Large intestine (tissue), 12 donors: ENCODE measurements at places on chromosomes 6 and 20.

- no peak for DNase-seq
These were observed 108.5 kb downstream of the MAP3K4 start for GRCh38 chr6:161100072-161100471.

DNA sequence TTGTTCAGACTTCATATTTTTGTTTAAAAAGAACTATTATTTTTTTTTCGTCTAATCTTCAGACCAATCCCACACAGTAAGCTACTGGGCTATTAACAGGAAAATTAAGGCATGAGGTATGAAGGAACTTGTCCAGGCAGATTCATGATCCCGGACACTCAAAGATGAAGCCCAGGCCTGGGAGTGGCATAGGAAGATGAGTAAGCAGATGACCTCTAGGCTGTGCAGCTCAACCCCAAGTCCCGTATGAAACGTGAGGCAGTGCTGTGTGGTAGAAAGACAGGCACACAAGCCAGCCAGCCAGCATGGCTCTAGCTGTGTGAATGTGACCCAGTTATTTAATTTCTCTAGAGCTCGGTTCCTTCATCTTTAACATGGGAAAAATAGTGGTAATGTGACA, 231.9 kb downstream of the CLIC5 start:
- no peak for DNase-seq

DNA sequence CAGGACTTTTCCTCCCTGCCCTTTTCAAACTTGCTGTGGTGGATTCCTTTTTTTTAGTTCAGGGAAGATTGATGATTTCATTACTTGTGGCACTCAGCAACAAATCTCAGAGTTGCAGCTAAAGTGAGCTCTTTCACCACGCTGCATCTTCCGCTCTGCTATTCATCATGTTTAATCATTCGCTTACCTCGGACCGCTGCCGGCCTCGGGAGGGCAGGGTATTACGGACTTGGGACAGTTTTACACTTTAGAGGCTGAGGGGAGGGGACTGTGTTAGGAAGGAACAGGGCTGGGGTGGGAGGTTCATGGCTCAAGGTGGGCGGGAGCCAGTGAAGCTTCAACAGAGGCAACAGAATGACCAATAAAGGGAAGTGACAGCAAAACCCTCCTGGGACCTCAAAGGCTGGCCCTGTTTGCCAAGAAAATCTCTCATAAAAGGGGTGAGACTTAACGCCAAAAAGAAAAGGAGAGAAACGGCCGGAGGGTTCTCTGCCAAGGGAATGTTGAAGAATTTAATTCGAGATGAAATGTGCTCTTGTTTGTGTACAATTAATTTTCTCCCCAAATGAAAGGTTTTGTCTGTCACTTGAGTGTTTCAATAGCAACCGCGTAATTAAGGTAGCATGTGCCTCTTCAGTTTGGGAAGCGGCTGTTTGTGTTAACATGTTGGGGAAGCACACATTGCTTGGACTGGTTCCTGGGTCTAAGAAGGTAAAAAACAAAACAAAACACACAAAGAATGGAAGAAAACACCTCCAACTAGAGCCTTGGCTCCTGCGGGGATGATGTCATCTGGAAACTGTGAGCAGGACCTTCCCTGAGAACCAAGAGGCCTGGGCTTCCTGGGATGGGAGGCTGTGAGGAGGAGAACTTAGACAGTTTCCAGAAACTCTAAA, 72.5 kb upstream of the SULF2 start:
- DNase-seq: no peak

DNA sequence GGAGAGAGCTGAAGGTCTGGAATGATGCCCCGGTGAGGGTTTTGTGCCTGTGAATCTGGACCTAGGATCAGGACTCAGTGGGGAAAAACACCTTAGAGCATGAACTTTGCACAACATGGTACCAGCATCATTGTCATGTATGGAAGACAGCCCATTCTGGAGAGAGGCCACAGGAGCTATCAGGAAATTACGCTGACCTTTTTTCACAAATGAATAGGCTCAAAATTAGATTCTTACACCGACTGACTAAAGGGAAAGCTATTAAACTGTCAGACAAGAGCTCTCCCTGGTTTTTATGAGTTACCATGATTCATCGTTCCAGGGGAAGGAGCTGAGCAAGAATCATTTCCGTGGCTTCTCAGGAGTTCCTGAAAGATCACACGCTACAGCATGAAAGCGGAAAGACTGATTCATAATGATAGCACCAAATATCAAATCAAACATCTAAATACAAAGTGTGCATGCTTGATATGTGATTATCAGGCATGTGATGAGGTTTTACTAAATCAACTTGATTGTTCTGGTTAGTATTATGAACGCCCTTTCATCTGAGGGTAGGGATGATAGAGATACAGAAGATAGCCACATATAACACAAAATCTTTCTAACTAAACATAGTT, 224.9 kb upstream of the SMLR1 start:
- no peak for DNase-seq

DNA sequence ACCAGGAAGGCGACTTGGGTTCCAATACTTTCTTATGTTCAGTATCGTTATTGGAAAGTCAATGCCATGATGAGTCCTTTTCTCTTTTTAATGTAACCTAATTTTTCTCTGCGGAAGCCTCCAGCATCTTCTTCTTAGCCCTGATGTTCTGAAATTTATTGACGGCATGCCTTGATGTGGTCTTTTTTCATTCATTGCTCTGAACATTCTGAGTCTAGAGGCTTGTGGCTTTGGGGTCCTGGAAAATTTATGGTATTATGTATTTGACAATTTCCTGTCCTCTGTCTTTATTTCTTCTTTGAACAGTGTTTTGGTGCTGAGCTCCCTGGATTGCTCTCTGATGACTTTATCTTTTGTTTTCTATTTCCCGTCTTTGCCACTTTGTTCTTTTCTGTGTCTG, 28.7 kb upstream of the MAS1 start:
- DNase-seq: no peak

DNA sequence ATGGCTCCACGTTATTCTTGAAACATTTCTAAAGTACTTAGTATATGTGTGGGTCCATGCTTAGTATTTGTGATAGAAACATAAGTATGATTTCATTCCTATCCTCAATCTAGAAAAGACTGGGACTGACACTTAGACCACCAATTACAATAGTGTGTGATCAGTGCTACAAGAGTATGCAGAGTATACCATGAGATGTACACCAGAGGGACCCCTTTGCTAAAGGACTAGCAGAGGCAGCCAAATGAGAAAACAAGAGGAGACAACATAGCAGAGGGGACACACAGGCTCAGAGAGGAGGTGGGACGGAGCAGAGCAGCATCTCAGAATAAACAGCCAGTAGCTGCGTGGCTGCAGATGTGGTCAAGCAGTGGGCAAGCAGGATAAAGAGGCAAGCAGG, 21.0 kb downstream of the RMND1 start:
- DNase-seq: no peak

DNA sequence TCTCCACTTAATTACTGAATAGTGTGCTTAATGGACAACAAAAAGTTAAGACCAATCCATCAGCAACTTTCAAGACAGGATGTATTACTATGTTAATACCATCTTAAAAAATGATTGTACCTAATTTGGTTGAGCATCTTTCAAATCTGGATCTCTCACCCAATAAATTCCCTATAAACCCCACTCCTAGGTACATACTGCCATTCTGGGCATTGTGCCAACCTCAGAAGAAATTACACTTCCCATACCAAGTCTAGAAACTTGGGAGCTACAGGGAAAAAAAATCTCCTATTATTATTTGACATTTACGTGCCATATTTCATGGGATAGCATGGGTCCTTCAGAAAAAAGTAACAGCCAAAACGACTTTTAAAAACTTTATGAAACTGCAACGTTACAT, 5.1 kb downstream of the SYNCRIP start:
- DNase-seq: no peak

DNA sequence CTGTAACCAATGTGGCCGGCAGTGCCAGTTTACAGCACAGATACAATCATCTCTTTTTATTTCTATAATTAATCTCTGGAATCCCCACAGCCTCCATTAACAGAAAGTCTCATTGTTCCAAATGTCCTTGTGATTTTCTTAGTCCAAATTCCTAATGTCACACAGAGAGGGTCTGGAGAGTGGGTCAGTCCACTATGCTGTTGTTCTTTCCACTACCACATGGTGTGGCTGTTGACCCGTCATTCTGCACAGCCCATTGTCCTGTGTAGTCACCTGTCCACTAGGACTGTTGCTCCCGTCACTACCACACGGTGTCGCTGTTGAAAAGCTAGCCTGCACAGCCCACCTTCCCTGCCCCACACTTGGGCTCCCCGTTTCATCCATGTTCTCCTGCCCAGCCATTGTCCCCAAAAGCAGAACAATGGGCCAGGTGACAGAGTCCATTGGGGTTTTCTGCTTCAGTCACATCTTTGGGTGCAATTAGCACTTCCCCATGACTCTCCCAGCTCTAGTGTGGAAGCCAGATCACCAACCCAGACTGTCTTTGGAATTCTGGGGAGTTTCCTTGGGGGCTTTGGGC, 8.6 kb upstream of the LBP start:
- no peak for DNase-seq

DNA sequence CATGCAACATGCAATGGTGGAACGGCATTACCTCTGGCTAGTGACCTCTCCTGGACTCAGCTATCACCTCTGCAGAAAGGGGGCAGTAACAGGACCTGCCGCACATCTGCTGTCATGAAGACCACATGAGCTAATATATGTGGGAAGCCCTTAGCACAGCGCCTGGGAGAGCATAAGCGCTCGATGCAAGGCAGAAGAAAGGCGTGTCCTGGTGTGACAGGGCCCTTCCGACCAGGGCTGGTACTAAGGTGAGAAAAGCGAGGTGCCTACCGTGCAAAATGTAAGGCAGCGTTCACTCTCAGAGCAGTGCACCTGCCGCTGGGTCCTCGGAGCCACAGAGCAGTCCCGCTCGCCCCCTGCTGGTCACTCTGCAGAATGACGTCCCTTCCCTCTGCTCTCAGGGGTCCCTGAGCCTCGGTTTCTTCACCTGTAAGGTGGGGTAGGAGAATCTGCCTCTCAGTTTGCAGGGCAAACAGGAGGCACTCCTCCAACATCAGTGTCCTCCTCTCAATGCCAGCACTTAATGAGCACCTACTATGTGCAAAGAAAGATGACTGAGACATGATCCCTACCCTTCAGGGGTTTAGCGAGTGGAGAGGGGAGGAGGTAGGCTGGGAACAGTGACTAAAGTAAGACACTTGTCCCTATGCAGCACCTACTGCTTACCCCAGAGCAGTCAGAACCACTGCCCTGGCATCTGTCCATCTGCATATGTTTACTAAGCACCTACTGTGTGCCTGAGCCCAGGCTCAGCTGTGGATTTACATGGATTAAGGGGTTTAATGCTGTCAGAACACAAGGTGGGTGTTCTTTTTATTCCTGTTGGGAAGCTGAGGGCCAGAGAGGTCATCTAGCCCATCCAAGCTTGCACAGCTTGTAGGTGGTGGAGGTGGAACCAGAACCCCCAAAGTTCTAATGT, 41.1 kb upstream of the PTGIS start:
- peak; percentile 74 for DNase-seq

- no peak for DNase-seq
These were observed 131.1 kb upstream of the CEP162 start for GRCh38 chr6:84358581-84358980.

GRCh38 chr6:1495344-1495743, 106.0 kb downstream of the FOXF2 start:
- DNase-seq: no peak

- peak; percentile 60 for DNase-seq
These were observed 1.7 kb upstream of the VSTM2L start for GRCh38 chr20:37901240-37901639.

DNA sequence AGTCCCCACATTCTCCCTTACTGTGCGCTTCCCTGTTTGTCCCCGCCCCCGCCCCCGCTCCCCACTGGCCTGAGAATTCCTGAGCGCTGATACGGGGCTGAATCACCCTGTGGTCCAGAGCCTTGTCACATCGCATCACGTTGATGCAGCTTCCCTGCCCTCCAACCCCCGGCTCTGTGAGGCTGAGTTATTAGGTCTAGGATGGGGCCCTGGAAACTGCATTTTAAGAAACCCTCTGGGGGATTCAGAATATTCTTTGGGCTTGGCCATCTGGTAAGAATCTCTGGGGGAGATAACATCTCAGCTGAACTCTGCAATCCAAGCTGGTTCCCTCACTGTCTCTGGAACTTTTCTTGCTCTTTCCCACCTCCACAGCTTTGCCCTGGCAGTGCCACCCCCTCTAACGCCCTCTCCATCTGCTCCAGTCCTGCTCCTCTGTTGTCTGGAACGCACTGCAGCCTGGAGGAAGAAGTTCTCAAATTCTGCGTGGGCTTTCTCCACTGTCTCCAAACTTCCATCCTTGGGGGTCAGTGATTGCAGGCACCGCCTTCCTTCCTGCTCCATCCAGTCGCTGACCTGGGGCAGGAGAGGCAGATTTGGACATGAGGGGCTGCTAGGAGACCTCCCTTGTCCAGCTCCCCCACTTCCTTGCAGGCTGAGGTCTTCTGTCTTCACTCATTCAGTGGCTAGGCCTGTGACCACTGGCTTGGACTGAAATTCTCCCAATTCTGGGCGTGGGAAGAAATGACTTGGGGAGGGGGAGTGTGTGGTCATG, 42.6 kb downstream of the KIAA1755 start:
- no peak for DNase-seq

GRCh38 chr20:1652960-1653359, 4.6 kb downstream of the SIRPG start:
- no peak for DNase-seq

DNA sequence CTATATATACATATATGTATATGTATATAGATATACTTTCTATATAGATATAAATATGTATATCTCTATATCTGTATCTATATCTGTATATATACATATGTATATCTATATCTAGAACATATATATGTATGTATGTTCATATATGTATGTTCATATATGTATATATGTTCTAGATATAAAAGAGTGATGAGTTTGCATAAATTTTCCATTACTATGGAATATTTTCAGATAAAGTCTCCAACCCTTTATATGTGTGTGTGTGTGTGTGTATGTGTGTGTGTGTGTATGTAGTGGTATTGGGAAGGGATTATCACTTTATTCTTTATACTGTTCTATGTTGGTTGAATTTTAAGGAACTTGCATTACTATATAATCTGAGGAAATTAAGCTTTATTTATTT, 33.3 kb downstream of the SYNE1 start:
- DNase-seq: no peak

DNA sequence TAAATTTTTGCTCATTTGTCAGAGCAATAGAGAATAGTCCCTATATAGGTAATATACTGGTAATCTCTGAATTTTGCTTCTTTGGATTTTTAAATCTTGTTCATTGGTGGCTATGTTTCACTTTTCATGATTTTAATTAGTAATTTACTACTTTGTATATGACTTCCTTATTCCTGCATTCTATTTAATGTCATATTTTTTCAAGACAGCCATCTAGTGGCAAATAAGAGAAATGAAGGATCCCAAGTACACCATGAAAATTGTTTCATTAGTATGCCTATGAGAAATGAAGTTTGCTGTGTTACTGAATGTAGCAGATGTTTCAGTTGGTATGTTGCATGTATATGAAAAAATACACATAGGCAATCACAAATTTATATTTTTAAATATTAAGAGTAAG, 82.4 kb downstream of the ZNF292 start:
- no peak for DNase-seq

DNA sequence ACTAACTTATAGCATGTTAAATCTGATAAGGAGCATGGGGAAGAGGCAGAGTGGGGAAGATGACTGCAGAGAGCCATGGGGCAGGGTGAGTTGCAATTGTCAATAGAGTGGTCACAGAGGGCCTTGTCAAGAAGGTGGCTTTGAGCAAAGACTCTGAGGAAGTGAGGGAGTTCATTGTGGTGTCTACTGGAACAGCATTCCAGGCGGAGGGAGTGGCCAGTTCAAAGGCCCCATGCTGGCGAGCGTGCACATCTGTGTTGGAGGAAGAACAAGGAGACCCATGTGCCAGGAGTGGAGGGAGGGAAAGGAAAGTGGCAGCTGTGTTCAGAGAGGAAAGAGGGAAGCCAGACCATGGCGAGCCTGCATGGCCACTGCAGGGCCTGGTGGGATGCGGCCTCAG, 15.8 kb upstream of the GPR6 start:
- DNase-seq: no peak
